ENCODE measurements at places on chromosomes 4 and X. TPM values are rescaled to one million over a fixed set of nuclear protein-coding genes. Genes with fewer than 3 reads are reported as not detected.

DNA sequence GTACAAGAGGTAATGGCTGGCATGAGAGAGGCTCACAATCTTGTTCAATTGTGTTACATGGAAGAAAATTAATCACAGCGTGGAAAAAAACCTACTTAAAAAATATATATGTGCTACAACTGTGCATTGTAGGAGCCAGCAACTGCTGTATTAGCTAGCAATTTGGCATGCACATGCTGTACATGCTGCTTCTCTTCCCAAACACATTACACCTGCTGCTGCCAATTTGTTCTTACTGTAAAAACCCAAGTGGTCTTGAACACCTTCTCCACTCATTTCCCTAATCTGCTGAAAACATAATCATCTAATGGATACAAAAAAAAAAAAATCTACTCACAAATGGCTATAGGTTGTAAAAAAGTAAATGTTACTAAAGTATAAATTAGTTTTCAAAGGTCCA, 264.2 kb downstream of the INPP4B start:
- no peak for DNase-seq

- DNase-seq = peak; percentile 35
These were observed 797 bp downstream of the PKD2 start for GRCh38 chr4:88008122-88008742.

Gene ZFP92
- polyA plus RNA-seq = 0.80 TPM

DNA sequence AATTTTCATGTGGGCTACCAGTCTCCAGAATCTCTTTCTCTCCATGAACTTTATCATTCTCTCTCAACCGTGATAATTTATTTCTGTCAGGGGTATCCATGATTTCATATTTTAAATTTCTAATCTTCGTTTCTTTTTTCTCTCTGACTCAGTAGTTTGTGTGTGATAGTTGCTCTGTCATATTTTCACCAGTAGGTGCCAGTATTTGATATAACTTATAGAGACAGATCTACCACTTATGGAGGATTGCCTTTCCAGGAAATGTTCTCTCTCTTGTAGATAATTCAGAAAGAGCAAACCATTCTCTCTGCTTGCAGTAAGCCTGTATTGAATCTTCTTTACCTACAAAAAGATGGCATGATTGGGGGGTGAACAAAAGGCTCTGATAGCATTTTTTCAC, 79.3 kb upstream of the DYNLT3 start:
- DNase-seq = no peak

DNA sequence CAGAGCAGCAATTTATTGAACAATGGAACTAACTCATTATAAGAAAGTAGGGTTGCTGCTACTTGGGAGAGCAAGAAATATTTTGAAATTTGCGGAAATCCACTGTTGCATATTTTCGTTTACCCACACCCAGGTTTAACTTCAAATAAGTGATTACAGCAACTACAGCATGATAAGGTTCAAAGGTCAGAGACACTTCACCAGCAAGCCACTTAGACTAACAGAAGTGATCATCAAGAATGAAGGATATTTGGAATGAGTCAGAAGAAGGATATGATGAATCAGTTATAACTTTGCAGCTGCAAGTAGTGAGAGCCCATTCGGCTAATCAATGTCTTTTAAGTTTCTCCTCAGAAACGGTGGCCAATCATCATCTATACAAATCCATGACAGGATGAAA, 199.3 kb downstream of the TMA16 start:
- DNase-seq = no peak

DNA sequence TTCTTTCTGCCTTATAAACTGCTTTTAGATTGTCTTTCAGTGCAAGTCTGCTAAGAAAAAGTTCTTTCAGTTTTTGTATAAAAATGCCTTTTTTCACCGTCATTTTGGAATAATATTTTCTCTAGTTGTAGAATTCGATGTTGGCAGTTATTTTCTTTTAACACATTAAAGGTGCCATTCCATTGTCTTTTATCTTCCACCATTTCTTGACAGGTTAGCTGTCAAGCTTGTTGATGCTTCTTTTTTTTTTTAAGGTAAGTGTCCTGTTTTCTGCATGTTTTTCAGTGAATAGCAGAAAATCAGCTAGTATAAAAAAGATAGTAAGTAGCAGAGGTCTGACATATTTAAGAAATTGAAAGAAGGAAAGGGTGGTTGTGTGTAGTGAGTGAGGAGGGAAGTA, 118.5 kb upstream of the NPFFR2 start:
- DNase-seq = no peak

Gene BTC
- polyA plus RNA-seq = 7.1 TPM
